Activated CD8-positive, alpha-beta T cell treated with anti-CD3 and anti-CD28 coated beads, Interleukin-2, amount 10 ng/mL, durations not matched to agents 7 days and 5 days (primary cell): ENCODE measurements at places on chromosomes 1 and 21. TPM values are rescaled to one million over a fixed set of nuclear protein-coding genes. Genes with fewer than 3 reads are reported as not detected.

GRCh38 chr1:4052657-4053056 lies 152.6 kb upstream of the C1orf174 start:
- DNase-seq, result no peak

- no peak for DNase-seq
These were observed 1169.2 kb upstream of the B3GALT2 start for GRCh38 chr1:194355488-194356106.

DNA sequence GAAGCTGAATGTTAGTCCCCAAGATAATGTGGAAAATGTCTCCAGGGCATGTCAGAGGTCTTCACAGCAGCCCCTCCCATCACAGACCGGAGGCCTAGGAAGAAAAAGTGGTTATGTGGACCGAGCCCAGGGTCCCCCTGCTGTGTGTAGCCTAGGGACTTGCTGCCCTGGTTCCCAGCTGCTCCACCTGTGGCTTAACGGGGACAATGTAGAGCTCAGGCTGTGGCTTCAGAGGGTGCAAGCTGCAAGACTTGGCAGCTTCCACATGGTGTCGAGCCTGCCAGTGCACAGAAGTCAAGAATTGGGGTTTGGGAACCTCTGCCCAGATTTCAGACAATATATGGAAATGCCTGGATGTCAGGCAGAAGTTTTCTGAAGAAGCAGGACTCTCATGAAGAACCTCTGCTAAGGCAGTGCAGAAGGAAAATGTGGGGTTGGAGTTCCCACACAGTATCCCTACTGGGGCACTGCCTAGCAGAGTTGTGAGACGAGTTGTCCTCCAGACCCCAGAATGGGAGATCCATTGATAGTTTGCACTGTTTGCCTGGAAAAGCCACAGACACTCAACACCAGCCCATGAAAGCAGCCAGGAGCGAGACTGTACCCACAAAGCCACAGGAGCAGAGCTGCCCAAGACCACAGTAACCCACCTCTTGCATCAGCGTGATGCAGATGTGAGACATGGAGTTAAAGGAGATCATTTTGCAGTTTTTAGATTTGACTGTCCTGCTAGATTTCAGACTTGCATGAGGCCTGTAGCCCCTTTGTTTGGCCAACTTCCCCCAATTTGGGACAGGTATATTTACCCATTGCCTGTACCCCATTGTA lies 204.9 kb downstream of the MRPL39 start:
- peak; percentile 58 for DNase-seq

- no peak for DNase-seq
These were observed 90.7 kb upstream of the VAMP3 start for GRCh38 chr1:7680207-7680954.

- DNase-seq, result no peak
These were observed 84.6 kb downstream of the NEGR1 start for GRCh38 chr1:72197786-72198185.

The LRRC8C gene
- total RNA-seq, result 32.9 TPM

The CELSR2 gene
- 4.9 TPM for total RNA-seq

The OR2T35 gene
- not detected for total RNA-seq
